ENCODE measurements at places on chromosomes 6 and 20.

- no peak for DNase-seq
Observed at GRCh38 chr20:31933698-31934097, 18.1 kb downstream of the PDRG1 start.

GRCh38 chr6:2179950-2180349 is 65.5 kb downstream of the GMDS start:
- DNase-seq, result no peak

DNA sequence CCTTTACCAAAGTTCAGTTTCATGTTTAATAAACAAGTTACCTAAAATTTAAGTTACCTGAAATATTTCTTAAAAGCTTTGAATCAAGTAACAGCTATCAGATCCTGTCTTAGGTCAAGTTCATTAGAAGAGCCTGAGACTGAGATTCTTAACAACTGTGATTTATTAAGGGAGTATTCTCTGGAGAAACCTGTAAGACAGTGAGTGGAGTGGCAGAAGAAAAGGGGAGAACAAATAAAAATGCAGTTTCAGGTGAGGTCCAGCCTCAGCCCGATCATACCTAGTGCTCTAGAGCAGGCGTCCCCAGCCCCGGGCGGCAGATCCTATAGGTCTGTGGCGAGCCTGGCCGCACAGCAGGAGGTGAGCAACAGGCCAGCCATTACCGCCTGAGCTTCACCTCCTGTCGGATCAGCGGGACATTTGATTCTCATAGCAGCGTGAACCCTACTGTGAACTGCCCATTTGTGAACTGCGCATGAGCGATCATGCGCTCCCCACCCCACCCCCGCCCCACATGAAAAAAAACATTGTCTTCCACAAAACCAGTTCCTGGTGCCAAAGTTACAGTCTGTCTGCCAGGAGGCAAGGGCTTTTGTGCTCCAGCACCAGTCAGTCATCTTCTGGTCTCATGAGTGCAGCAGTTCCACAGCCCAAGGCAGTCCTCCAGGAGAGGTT is 59.2 kb upstream of the ADGRB3 start:
- no peak for DNase-seq

DNA sequence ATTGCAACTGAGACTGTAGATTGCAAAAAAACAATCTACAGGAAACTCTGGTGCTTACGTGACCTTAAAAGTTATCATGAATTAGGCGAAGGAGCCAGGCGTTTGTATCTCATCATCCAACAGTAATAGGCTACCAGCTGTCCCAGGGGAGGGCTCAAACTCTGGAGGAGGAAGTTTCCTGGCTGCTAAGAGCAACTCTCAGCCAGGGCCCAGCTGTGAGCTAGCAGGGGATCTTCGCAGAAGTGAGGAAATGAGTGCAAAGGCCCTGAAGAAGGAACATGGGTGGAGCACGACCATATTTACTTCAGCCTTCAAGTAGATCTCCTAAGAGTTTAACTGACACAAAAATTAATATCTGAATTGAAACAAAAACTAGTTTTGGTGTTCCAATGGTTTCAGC is 686.9 kb upstream of the MAP3K7 start:
- no peak for DNase-seq

- no peak for DNase-seq
Observed at GRCh38 chr20:19598117-19598850, 159.8 kb upstream of the RIN2 start.

DNA sequence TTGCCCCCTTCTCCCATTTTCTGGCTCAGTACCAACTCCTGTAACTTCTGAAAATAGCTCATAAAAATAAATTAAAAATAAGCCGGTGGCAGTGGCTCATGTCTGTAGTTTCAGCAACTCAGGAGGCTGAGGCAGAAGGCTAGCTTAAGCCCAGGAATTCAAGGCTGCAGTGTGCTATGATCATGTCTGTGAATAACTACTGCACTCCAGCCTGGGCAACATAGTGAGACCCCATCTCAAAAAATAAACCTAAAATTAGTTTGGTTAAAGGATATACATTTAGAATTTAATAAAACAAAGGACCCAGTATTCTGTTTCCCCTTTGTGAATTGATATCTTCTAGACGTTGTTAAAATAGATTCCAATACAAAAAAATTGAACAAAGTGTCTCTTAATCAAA is 10.5 kb downstream of the PRDM13 start:
- no peak for DNase-seq

DNA sequence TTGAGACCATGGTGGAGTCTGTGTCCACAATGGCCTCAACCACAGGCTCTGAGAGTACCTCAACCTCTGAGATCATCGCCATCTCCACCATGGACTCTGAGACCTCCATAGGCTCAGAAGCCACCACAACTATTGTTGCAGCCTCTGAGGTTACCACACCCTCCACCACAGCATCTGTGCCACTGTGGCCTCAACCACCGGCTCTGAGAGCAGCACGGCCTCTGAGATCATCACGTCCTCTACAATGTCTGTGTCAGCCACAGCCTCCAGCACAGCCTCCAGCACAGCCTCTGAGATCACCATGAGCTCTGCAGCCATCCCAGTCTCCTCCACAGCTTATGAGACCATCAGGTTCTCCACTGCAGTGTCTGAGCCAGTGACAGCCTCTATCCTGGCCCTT is 19.4 kb upstream of the MUC21 start:
- no peak for DNase-seq

- DNase-seq, result no peak
Observed at GRCh38 chr6:167984144-167984719, 13.2 kb upstream of the KIF25 start.

DNA sequence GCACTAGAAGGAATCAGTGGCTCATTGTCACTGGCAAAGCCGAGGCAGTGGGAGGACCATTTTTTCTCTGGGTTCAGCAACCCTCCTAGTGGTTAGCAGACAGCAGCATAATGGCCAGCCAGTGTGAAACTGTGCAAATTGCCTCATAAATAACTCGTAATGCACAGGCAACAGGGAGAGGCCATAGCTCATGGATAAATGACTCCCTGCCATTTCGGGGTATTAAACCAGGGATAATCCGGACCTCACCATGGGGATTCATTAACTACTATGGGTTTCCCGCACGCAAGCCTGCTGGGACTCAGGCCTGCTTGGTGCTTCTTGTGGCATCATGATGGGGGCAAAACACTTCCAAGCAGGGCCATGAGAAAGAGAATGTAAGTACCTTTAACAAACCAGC is 158.2 kb upstream of the CHD6 start:
- no peak for DNase-seq

DNA sequence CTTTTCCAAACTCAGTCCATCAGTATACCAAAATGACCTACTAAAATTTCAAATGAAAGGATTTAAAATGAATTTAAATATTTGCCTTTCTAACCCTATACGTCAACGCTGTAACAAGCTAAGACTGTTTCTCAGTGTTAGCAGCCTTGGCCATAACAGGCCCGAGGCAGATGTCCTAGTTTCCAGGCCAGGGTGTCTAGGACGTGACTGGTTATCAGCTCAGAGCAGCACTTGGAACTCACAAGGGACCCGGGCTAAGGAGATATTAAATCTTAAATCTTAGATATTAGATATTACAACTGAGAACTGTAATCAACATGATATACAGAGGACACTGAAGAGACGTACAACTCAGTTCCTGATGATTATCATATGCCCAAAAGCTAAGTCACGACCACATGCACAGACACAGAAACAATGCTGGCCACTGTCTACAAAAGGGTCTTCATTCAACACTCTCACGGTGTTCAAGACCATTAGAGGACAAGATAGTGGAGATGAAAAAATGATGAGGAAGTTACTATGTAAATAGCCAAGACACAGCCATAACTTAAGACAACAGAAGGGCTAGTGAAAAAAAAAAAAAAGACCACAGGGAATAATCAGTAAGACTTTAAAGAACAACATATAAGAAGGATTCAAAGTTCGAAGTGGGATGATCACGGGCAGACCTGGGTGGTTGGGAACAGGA is at the start of gene CLDN20:
Gene CLDN20, plus strand, starts transcription at position 641 of the 691 bp plus-strand sequence. CDS start 11,707 bp downstream, outside the sequence.
- DNase-seq, result no peak

DNA sequence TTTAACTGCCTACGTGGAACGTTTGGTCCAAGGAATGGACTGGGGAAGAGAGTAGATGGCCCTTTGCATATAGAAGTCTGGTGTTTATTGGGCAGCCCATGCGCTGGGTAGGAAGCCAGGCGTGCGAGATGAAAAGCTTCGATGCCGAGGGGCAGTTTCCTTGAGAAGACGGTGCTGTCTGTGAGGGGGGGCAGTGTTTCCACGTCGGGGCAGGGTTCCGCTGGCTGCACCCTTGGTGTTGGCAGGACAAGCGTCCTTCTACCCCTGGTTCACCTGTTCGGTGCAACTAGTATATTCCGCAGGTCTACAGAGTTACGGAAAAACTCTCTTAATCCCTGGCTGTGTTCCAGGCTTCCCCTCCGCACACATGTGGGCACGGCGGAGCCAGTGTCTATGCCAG is 88.2 kb downstream of the SMOC2 start:
- DNase-seq, result no peak

DNA sequence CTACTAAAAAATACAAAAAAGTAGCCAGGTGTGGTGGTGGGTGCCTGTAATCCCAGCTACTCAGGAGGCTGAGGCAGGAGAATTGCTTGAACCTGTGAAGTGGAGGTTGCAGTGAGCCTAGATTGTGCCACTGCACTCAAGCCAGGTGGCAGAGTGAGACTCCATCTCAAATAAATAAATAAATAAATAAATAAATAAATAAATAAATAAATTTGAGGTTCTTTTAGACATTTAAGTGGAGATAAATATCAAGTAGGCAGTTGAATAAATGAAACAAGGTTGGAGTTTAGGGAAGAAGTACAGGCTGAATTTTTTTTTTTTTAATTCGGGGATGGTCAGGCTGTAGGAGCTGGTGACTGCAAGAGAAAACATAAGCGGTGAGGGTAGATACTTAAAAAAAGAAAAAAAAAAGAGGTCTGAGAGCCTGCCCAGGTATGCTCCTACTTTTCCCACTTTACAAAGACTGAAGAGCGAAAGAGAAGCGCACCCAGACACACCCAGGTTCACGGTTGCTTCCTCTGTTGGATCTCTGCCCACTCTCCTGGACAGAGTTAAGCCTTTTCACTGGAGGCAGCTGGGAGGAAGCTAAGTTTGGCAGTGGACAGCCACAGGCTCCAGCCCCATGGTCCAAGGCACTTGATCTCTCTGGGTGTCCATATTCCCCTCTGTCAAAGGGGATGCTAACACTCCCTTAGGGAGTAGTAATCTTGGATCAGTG is 100.9 kb upstream of the PRDM1 start:
- no peak for DNase-seq

DNA sequence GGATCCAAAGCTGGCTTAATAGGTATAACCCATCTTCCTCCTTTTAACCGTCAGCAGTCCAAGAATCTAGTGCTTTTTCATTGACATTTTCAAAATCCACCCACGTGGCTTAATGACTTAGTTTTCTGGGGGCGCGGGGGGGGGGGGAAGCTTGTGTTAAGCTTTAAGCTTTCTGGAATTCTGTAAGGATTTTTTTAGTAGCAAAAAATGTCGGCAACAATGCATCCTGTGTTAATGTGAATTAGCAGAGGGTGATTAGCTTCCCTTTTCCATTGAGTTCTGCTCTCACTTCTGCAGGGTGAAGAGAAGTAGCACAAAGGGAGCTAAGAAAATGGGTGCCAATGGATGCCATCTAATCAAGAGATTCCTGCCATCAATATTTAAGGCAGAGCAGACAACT is 348.2 kb downstream of the SAMD5 start:
- DNase-seq, result no peak

DNA sequence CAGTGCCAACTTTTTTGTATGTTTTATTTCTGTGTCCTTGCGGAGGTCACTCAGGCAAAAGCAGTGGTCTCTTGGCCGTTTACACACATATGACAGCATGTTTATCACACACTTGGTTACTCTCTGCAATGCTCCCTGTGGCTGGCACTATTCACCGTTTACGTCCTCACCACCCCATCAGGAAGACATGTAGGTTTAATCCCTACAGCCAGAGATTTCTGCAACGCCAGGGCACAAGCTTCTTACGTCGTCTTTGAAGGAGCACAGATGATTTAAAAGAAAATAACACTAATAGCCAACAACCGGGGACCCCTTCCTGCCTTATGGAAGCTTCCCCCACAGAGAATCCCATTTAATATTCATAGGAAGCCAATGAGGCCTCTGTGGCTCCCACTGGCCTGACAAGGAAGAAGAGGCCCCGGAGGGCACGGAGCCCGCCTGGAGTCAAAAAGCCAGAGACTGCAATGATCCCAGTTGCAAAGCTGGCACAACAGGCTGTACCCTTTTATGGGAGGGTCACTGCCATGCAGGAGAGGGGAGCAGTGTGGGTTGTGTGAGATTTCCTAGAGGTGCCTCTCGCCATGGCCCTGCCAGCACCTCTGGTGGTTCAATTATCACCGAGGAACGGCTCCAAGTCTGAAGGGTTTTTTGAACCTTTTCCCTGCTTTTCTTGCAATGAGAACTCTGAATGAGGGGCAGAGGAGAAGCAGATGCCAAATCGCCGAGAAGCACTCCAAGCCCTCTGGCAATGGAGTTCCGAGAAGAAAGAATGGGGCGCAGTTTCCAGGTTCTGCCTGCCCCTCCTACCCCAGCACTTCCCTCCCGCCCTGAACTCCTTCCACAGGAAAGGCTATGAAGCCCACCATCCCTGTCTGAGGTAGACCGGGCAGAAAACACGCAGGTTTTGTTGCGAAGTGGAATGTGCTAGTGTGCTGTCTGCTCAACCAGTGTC is 96.2 kb downstream of the THBS2 start:
- no peak for DNase-seq

GRCh38 chr6:72622094-72622940 is 453 bp downstream of the KCNQ5 start:
- peak; percentile 61 for DNase-seq

GRCh38 chr6:157029980-157030690 is 253.0 kb downstream of the ARID1B start:
- DNase-seq, result no peak

DNA sequence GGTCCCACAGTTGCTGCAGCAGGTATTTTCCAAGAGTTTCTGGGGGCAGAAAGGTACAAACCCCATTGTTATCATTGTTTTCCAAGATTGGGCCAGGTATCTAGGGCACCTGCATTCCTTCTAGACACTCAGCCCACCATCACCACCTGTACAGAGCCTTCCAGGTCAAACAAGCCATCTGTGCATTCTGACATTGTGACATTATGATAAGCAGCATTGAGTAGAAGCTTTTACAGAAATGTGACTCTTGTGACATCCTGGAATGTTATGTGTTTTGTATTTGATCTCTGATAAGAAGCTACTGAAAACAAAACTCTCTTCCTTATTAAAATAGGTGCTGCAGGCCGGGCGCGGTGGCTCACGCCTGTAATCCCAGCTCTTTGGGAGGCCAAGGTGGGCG is 128.1 kb upstream of the CCN2 start:
- DNase-seq, result no peak
